Cerebellum (tissue), 4 donors: ENCODE measurements at places on chromosomes 4 and X. TPM values are rescaled to one million over a fixed set of nuclear protein-coding genes. Genes with fewer than 3 reads are reported as not detected.

GRCh38 chr4:177975315-177975987 is 533.2 kb upstream of the AGA start:
- no peak for DNase-seq

DNA sequence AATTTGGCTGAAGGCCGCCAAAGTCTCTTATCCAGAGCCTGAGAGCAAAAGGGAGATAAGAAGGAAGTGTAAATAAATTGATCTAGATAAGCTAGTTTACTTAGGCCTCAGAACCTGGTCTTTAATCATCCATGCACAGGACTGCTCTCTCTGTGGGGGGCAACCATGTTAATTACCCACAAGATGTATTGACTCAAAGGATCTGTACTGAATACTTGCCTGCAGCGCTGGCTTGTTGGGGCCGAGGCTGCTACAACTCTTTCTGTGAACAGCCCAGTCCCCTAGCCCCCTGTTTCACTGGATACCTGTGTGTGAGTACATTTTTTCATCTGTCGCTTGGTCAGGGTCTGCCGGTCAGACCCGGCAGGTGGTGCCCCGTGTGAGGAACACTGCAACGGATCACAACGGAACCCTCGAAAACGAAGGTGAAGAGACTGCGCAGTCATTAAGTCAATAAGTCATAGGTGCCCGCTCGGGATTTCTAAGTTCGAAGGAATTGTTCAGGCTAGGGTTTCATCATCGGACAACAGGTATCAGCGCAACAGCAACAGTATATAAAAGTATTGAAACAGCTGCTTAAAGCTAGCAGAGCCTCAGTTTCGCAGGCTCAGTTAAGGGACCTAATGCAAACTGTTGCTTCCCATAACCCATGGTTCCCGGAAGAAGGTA is 8.3 kb downstream of the MAGEA11 start:
- no peak for DNase-seq

- no peak for DNase-seq
Observed at GRCh38 chrX:153873282-153874084, 12.5 kb downstream of the L1CAM start.

TMEM255A gene
- 2.1 TPM for total RNA-seq

GRCh38 chrX:153769865-153770600 is 6.0 kb downstream of the PLXNB3 start:
- no peak for DNase-seq

DNA sequence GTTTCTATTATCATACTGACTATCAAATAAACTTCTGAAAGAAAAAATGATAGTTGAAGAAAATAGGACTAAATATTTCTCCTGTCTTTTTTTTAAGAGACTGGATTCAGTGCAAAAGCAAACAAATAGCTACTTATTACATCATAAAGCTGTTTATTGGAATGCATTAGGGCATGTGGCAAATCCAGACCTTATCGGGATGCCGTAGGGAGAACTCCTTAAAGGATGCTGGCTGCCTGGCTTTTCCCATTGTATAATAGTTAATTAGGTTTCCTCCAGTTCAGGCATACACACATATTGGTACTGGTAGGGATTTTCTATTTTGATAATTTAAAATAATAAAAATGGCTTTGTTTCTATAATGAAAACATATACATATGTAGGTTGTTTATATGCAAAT is 539.3 kb upstream of the ATOH1 start:
- no peak for DNase-seq

DNA sequence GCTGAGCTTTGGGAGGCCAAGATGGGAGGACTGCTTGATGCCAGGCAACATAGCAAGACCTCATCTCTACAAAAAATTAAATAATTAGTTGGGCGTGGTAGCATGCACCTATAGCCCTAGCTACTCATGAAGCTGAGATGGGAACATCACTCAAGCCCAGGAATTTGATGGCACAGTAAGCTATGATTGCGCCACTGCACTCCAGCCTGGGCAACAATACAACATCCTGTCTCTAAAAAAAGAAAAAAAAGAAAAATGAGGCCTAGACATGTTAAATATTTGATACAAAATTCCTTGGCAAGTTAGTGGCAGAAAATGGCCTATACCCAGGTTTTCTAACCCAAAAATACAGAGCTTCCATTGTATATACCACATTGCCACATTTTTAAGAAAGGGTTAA is 88.1 kb upstream of the MAB21L2 start:
- no peak for DNase-seq

RBMX gene
- 289 TPM for total RNA-seq

DNA sequence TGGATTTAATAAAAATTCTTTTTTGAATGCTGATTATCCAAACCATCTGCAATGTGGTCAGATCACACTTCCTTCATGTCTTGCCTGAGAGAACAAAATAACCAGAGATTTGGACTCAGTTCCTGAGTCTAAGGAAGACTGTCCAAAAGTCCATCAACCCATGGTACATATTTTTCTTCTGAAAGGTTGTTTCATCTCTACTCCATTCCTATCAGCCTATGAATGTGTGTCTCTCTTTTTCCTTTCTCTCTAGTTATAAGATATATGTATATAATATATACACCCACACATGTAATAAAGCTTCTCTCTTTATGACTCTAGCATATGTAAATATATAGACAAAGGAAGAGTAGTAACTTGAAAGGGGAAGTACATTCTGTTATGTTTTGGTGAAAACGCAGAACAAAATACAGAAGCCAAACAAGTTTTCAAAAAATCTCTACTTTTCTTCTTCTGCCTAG is 226.9 kb downstream of the ARHGAP24 start:
- no peak for DNase-seq
